ENCODE measurements at places on chromosomes 13 and 19. TPM values are rescaled to one million over a fixed set of nuclear protein-coding genes. Genes with fewer than 3 reads are reported as not detected.

PSG3 gene
- 0.17 TPM for total RNA-seq

GAS6 gene
- 7.9 TPM for total RNA-seq

ATXN8OS gene
- total RNA-seq, result not detected

ALG5 gene
- 39.3 TPM for total RNA-seq

FFAR2 gene
- total RNA-seq, result not detected

GRK1 gene
- not detected for total RNA-seq

ZNF761 gene
- 9.2 TPM for total RNA-seq

ZNF534 gene
- not detected for total RNA-seq

METTL21C gene
- not detected for total RNA-seq

RFPL4A gene
- total RNA-seq, result 0.38 TPM

TBXA2R gene
- total RNA-seq, result 0.71 TPM

PRODH2 gene
- 0.25 TPM for total RNA-seq

ZNF296 gene
- 5.1 TPM for total RNA-seq

USHBP1 gene
- not detected for total RNA-seq

MUC16 gene
- 0.08 TPM for total RNA-seq

FCER2 gene
- total RNA-seq, result not detected

LMTK3 gene
- total RNA-seq, result 4.5 TPM

CA11 gene
- total RNA-seq, result 8.7 TPM

ISYNA1 gene
- total RNA-seq, result 41.5 TPM

NPAS1 gene
- total RNA-seq, result 6.0 TPM

HPN gene
- 0.17 TPM for total RNA-seq

CD320 gene
- 62.4 TPM for total RNA-seq

IRS2 gene
- total RNA-seq, result 13.3 TPM

CEP89 gene
- total RNA-seq, result 45.9 TPM

SSC5D gene
- 0.46 TPM for total RNA-seq

FGF22 gene
- total RNA-seq, result 0.62 TPM

PABPC3 gene
- 0.12 TPM for total RNA-seq

SERPINE3 gene
- not detected for total RNA-seq

TYROBP gene
- total RNA-seq, result not detected

CCL25 gene
- not detected for total RNA-seq

C19orf67 gene
- not detected for total RNA-seq

SLC25A41 gene
- total RNA-seq, result not detected

MRPL57 gene
- 24.9 TPM for total RNA-seq

CFAP97D2 gene
- total RNA-seq, result not detected

ZFP82 gene
- total RNA-seq, result 2.8 TPM

ZNF234 gene
- 2.3 TPM for total RNA-seq

UGGT2 gene
- total RNA-seq, result 9.6 TPM

CGB5 gene
- total RNA-seq, result 1.6 TPM

THOP1 gene
- 105 TPM for total RNA-seq

GARIN5A gene
- 1.9 TPM for total RNA-seq

ZNF428 gene
- 60.4 TPM for total RNA-seq

PVR gene
- 117 TPM for total RNA-seq

TINCR gene
- 3.5 TPM for total RNA-seq

LGI4 gene
- total RNA-seq, result 0.13 TPM

C13orf42 gene
- total RNA-seq, result not detected
